ENCODE measurements at places on chromosomes 16 and 17. TPM values are rescaled to one million over a fixed set of nuclear protein-coding genes. Genes with fewer than 3 reads are reported as not detected.

The P2RX5 gene
- 23.6 TPM for total RNA-seq

The OTOP3 gene
- not detected for total RNA-seq

The KRTAP16-1 gene
- not detected for total RNA-seq

The MRC2 gene
- total RNA-seq = 57.5 TPM

The RPL13 gene
- 3,763 TPM for total RNA-seq

The ARRB2 gene
- total RNA-seq = 64.4 TPM

The CNTNAP4 gene
- not detected for total RNA-seq

The MYO1D gene
- total RNA-seq = 2.6 TPM

The TBC1D3L gene
- 12.8 TPM for total RNA-seq

The CCL11 gene
- total RNA-seq = not detected

The FLII gene
- total RNA-seq = 231 TPM

The KRTAP9-2 gene
- not detected for total RNA-seq

The RASD1 gene
- 0.69 TPM for total RNA-seq

The TBC1D3H gene
- not detected for total RNA-seq
